Activated naive CD4-positive, alpha-beta T cell treated with anti-CD3 and anti-CD28 coated beads, Interleukin-2, amount 50 U/mL, for 72 hours (primary cell): ENCODE measurements at places on chromosomes 5 and 9. TPM values are rescaled to one million over a fixed set of nuclear protein-coding genes. Genes with fewer than 3 reads are reported as not detected.

DNA sequence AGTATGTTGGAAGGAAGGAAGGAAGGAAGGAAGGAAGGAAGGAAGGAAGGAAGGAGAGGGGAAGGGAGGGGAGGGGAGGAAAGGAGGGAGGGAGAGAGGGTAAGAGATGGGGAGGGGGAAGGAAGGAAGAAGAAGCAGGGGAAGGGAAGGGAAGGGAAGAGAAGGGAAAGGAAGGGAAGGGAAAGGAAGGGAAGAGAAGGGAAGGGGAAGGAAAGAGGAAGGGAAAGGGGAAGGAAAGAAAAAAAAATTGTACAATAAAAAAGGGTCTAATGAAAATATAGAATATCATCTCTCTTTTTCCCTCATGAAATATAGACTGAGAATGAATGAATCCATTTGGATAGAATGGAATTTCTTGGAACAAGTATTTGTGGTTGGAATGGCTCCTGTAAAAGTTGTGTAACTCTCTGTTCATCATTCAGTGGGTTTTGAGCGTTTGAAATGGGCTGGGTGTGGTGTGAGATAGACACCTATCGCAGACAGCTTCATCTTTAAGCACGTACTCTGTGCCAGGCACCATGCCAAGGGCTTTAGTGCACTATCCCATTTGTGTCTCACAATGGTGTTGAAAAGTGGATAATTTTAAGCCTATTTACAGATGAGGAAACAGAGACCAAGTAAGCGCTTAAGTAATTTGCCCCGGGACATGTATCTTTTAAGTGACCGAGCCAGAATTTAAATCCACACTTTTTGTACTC lies 11.6 kb upstream of the PAPPA start:
- DNase-seq, result no peak

GRCh38 chr5:142611154-142611553 lies 74.7 kb downstream of the FGF1 start:
- peak; percentile 80 for DNase-seq

DNA sequence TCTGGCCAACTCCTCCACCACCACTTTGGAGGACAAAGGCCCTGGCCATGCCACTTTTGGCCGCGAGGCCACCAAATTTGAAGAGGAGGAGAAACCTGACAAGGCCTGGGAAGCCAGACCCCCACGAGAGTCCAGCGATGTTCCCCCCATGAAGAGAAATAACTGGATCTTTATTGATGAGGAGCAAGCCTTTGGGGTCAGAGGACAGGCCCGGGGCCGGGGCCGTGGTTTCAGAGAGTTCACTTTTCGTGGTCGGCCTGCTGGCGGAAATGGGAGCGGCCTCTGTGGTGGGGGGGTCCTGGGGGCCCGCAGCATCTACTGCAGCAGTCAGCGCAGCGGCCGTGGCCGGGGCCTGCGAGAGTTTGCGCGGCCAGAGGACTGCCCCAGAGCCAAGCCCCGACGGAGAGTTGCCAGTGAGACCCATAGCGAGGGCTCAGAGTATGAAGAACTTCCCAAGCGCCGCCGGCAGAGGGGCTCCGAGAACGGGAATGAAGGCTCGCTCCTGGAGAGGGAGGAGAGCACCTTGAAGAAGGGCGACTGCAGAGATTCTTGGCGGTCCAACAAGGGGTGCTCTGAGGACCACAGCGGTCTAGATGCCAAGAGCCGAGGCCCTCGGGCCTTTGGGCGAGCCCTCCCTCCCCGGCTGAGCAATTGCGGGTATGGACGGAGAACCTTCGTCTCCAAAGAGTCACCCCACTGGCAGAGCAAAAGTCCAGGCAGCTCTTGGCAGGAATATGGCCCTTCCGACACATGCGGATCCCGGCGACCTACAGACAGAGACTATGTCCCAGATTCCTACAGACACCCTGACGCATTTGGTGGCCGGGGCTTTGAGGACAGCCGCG lies 27.4 kb upstream of the POMT1 start:
- DNase-seq, result no peak

GRCh38 chr9:88988796-88989641 lies 2.2 kb upstream of the S1PR3 start:
- DNase-seq, result no peak

GRCh38 chr5:141508798-141509611 lies 20.1 kb downstream of the PCDHGC5 start:
- no peak for DNase-seq

DNA sequence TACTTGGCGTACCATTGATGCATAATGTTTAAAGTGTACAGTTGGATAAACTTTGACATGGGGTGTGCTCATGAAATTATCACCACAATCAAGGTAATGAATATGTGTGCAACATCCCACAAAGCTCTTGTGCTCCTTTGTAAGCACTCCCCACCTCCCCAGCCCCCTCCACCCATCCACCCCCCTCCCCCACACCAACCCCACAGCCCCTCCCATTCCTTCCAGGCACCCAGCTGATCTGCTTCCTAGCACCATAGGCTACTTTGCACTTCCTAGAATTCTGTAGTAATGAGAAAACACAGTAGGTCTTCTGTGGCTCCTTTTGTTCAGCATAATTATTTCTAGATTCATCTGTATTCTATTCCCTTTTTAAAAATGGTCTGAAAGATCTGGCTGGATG lies 24.5 kb downstream of the FGD3 start:
- DNase-seq, result no peak

- no peak for DNase-seq
These were observed 441.8 kb upstream of the RIOK2 start for GRCh38 chr5:97624886-97625285.

GRCh38 chr9:97889941-97890887 lies 32.1 kb downstream of the TRMO start:
- DNase-seq, result peak; percentile 70

DNA sequence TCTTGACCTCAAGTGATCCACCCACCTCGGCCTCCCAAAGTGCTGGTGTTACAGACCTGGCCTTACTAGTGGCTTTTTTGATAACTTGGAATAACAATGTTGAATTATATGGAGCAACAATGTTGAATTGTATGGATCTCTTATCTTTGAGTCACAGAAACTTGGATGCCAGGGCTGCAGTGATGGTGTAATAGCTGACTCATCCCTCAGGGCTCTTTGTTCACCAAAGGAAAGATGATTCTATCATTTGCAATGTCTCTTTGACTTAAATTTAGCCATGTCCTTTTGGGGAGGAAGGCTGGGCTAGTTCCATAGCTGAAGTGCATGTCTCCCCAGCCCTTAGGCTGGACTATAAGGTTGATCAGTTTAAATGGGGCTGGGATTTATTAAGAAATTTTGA lies 172.3 kb downstream of the PDZD2 start:
- DNase-seq, result no peak

DNA sequence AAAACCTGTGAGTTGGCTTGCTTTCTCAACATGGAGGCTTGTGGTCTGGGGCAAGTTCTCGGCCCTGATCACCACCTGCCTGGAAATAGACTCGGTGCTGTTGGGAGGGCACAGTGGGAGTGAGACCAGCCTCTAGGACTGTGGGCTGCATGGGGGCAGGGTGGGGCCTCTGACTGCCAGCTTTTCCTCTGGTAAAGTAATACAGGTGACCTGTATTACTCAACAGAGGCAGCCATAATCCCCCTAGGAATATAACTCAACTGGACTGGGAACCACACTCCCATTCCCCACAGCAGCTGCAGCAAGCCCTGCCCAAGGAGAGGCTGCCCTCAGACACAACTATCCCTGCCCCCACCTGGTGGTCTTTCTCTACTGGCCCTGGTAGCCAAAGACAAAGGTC lies 72.8 kb downstream of the C9orf153 start:
- DNase-seq, result no peak

GRCh38 chr5:142819825-142820224 lies 49.6 kb downstream of the ARHGAP26 start:
- DNase-seq, result no peak

DNA sequence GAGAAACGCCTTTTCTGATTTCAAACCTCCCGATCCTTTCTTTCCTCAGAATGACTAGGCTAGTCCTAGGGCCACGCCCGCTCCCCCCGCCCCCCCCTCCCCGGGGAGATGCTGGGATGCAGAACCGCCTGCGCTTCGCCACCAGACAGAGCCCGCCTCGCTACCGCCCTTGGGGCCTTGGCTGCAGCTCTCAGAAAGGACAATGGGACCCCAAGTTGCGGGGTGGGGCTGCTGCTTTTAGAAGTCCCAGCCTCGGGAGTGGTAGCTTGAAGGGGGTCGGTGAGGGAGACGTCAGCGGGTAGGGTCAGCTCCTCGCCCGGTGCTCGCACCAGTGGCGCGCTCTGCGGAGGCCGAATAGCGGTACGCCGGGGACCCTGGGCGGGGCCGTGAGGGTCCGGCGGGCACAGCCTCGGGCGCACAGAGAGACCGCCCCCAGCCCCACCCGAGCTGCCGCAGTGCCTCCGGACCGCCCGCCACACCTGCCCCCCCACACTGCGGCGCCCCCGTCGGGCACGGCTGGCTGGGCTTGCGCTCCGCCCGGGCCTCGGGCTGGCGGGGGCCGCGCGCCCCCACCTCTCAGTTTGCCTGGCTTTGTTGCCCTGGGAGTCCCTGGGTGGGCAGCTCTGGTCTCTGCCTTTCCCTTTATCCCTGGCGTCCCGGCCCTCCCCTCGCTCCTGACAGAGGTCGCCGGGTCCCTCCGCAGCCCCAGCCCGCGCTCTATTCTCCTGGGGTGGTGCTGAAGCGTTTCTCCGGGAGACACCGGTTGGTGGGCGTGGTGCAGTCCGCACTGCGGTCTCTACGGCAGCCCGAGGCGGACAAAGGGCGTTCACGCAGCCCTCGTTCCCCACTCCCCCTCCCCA lies 1.2 kb downstream of the MAP1B start:
- DNase-seq, result peak; percentile 10

- no peak for DNase-seq
These were observed 444.3 kb upstream of the PIK3R1 start for GRCh38 chr5:67771221-67771620.

DNA sequence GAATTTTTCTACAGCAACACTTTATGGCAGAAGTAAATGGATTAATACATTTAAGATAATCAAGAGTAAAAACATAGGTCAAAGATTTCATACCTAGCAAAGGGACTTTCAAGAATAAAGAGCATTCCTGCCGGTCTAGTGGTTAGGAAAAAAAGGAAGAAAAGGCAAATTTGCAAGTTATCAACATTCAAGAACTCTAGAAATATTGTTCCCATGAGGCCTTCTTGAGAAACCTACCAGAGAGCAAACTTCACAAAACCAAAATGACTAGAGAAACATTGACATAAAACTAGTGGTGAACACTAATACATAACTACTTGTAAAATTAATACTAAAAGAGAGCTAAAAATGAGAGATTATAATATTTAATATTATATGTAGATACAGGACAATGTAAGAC lies 320.2 kb upstream of the RGMB start:
- no peak for DNase-seq

DNA sequence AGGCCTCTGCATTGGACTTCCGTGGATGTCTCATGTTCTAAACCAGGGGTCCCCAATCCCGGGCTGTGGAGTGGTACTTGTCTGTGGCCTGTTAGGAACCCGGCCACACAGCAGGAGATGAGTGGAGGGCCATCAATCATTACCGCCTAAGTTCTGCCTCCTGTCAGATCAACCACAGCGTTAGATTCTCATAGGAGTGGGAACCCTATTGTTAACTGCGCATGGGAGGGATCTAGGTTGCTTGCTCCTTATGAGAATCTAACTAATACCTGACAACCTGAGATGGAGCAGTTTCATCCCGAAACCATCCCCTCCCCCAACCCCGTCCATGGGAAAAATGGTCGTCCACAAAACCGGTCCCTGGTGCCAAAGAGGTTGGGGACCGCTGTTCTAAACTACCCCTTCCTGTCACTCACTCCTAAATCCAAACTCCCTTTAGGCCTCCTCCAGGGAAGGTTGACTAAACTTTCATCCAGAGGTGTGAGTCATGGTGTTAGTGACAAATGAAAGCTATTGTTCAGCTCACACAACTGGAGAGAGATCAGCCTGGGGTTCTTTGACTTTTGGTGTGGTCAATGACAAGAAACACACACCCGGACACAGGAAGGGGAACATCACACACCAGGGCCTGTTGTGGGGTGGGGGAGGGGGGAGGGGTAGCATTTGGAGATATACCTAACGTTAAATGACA lies 9.5 kb downstream of the KCNV2 start:
- no peak for DNase-seq

DNA sequence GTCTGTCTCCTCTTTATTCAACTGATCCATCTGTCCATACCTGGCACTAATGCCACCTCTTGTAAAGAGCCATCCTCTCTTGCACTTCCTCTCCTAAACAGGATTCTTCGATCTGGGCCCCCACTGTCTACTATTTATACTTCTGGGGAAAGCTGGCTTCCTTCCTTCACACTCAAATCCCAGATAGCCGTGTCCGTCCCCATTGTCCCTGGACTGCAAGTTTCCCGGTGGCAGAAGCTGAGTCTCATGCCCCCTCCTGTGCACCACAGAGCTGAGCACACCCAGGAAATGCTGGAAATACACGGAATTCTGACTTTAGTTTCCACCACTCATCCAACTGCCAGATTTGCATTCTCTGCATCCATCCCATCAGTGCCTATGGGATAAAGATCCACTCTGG lies 84.0 kb downstream of the MARCHF11 start:
- no peak for DNase-seq

- DNase-seq, result no peak
These were observed 97.4 kb downstream of the PBX3 start for GRCh38 chr9:125844611-125845010.

CACFD1 gene
- 2.3 TPM for total RNA-seq

STRBP gene
- 31.1 TPM for total RNA-seq

IRX2 gene
- total RNA-seq, result not detected

SH3RF2 gene
- not detected for total RNA-seq

MYOT gene
- not detected for total RNA-seq

FBLL1 gene
- total RNA-seq, result 0.37 TPM
